Posterior cingulate gyrus (tissue), 11 donors: ENCODE measurements at places on chromosomes 5 and 9.

- DNase-seq, result no peak
Measured at GRCh38 chr5:76269932-76270610, 133.0 kb upstream of the IQGAP2 start.

DNA sequence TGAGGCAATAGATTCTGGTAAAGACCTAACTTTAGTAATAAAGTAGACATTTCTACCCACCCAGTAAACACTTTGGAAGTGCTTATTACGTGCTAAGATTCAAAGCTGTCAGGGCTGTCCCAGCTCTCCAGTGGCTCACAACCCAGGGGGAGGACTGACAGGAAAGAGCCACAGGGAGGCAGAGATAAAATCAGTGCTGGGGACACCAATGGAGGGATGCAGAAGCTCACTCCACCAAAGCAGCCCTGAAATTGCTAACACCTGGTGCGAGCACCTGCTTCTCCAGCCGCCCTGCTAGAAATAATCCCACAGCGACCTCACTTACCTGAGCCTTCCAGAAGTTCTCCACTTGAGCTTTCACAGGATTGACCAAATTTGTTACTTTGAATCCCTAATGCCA, 501.0 kb downstream of the BNC2 start:
- no peak for DNase-seq

DNA sequence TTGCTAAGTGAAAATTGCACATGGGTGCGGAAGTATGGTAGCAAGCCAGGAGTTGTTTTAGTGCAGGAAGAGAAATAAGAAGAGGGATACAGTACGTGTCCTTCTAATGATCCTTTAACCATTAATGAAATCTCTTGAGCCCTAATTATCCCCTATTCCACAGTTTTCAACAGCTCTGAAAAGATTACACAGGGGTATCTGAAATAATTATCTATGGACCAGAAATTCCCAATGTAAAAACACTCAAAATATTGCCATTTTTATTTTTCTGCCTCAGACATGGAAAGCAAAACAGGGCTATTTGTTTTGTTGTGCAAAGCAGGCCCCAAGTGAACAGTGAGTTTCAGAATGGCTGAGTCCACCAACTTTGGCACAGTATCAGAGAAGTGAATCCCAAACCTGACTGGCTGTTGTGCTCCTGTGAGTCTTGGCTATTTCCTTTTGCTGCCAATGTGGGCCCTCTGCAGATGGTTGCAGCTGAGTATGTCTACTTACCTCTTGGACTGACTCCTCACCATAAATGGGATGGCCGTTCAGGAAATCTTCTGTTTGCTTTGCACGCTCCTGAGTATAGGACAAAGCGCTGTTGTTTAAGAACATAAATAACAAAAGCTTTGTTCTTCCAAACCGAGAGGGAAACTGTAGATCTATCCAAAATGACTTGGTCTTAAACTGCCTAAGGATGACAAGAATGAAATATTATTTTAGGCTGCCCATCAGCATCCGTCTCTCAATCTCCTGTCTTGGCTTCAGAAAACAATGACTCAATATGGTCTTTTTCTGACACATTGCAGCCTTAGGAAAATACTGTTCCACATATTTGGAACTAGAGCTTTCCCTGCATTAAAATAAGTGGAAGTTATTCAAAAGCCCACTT, 204.1 kb downstream of the DEPDC1B start:
- peak; percentile 12 for DNase-seq

- no peak for DNase-seq
Measured at GRCh38 chr9:7542693-7543092, 256.9 kb downstream of the DMAC1 start.

DNA sequence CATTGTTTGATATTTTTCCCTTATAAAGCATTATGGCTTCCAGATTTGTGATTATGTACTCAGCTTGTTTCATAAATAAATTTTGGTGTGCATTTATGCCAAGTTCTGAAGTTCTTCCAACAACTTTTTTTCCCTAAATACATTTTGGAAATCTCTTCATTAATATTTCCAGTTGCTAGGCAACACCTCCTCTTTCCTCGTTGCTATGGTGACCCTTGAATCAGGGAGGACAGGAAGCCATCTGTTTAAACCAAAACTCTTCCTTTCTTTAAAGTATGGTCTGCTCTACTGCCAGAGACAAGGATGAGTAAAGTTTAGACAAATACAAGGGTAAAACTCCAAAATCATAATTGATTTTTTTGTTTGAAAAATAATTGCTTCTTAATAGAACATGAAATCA, 779.3 kb downstream of the CDH9 start:
- DNase-seq, result no peak

- no peak for DNase-seq
Measured at GRCh38 chr5:69167929-69168328, 979 bp downstream of the CCNB1 start.

DNA sequence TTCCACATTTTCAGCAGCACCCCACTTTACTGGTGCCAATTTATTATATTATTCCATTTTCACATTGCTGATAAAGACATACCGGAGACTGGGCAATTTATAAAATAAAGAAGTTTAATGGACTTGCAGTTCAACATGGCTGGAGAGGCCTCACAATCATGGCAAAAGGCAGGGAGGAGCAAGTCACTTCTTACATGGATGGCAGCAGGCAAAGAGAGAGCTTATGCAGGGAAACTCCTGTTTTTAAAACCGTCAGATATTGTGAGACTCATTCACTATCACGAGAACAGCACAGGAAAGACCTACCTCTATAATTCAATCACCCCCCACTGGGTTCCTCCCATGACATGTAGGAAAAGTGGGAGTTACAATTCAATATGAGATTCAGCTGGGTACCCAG, 641.8 kb upstream of the MEF2C start:
- no peak for DNase-seq

DNA sequence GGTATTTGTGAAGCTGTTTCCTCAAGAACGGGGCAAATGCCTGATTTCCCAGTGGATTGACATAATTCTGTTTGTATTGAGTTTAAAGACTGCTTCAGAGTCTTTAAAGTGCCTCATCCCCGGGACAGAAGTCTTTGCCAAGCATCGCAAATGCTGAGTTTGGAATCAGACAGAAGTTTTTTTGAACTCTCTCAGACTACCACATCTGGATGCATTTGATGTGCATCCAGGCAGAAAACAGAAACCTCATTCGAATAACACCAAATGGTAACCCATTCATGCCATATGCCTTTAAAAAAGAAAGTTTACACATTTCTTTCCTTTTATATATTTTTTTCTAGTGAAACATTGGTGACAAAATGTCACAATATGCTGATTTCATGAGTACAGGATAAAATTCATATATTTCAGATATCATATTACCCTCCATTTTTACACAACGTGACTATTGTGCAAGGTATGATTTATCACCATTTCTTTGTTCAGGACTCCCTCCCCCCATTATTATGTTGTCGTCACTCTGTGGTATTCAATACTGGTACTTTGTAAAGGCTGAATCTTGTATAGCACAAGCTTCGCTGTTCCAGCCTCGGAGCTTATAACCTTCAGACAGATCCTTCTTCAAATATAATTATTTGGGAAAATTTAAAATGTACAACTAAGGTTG, 91.1 kb downstream of the ZNF608 start:
- DNase-seq, result no peak

- no peak for DNase-seq
Measured at GRCh38 chr5:7904170-7904569, 35.2 kb downstream of the MTRR start.

DNA sequence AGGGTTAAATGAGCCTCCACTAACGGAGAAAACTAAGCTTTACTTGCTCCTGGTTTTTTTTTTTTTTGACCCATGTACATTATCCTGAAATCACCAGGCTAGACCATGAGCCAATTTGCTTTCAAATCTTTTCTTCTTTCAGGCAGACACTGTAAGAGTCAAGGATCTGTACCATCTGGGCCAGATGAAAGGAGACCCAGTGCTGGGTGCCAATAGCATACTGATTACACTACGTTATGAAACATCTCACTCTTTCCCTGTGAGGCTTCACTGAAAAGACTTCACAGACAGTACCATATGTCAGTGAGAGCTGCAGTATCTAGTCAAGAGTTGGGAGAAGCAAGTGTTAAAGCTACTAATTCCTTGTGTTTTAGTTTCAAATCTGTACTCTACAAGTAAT, 161.2 kb upstream of the PTPRD start:
- no peak for DNase-seq

GRCh38 chr5:143229426-143229895, 174.0 kb downstream of the NR3C1 start:
- no peak for DNase-seq

GRCh38 chr5:113125371-113125770, 148.8 kb downstream of the DCP2 start:
- no peak for DNase-seq

- DNase-seq, result no peak
Measured at GRCh38 chr9:75904364-75904763, 13.9 kb downstream of the PCSK5 start.

DNA sequence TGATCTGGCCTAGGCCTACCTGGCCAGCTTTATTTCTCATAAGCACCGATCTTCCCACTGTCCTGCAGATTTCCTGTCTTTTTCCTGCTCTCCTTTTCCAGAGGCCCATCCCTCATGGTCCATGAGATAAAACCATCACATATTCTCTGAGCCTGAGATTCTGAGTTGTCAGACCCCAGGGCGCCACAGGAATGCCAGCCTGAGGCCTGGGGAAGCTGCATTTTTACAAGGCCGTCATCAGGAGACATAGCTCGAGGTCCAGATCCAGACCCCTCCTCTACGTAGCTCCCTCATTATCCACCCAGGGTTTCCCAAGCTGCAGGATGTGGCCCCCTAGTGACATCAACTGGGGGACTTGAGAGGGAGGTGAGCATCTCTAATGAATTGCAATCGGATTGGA, 204.3 kb downstream of the ATPSCKMT start:
- DNase-seq, result no peak

DNA sequence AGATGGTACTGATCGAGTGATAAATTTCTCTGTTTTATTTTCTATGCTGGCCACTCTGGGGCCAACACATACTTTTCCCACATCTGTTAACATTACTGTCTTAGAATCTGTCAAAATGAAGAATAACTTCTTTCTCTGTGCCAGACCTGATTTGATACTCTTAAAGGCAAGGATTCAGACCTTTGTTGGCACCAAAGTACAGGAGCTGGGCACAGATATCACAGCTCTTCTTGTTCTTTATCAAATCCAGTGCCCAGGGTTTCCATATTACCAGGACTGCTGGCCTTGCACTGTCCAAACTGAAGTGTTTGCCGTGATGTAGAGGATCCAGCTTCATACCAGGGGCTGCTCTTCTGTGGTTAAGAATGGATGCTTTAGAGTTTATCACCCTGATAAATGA, 20.9 kb downstream of the ZNF474 start:
- no peak for DNase-seq

DNA sequence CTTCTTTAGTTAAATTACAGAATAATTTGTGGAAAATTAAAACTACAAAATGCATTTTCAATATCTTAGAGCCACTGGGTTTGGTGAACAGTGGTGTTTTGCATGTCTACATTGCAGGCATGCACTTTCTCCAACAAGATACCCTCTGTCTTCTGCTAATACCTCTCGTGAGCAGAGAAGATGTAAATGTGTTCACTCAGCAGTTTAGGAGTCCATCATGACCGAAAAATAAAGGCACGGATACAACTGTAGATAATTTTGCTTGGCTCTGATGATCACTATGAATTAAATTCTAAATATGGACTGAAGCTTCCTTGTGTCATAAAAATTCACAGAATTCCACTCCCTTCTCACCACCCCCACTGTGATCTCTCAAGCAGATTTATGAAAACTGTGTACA, 313.8 kb downstream of the GLIS3 start:
- no peak for DNase-seq

DNA sequence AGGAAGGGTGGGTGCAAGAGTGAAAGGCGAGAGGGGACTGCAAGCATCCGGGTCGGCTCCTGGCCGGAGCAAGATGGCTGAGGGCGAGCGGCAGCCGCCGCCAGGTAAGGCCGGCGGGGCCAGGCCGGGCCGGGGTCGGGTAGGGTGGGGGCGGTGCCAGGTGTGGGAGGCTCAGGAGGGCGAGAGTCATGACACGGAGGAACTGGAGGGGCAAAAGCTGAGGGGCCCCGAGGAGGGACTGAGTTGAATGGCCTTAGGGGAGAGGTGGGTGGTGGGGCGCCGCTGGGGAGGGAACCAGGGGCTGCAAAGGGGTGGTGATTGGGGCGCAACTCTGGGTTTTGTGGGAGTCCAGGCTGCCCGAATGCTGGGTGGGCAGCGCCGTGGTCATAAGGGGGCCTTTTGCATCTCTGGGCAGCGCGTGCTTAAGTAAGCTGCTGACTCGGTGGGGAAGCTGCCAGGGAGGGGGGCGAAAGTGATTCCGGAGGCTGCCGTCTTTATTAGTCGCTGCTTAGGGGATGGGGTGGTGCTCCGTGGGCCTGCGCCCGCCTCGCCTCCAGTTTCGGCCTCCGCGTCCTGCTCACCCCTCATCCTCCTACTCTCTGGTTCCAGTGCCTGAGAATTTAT, 425 bp downstream of the PTPA start:
- peak; percentile 33 for DNase-seq

- no peak for DNase-seq
Measured at GRCh38 chr5:120779674-120780073, 315.6 kb downstream of the PRR16 start.

DNA sequence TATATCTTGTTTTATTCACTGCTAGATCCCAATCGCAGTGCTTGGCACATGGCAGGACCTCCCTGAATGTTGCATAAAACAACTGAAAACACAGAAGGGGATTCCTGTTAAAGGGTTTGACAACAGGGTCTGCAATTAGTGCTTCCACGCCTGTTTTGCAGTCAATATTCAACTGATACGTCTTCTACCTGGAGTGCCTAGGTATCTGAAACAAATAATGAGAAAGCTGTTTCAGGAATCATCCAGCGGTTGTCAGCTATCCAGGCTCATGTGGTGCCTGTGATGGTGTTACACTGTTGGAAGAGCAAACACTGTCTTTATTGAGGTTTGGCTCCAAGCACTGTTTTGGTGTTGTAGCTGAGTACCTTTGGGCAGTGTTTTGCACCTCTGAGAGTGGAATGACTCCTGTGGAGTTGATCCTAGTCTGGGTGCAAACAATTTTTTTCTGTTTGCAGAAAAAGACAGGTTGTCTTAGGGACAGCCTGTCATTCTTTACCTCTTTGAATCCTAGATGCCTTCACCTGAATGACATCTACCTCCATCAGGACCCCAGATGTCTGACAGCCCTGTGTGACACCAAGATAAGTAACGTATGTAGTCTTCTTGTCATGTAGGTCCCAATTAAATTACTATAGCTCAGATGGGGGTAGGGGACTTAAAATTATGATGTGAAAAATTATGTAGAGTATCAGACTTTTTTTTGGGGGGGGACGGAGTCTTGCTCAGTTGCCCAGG, 14.8 kb upstream of the MATR3 start:
- no peak for DNase-seq

DNA sequence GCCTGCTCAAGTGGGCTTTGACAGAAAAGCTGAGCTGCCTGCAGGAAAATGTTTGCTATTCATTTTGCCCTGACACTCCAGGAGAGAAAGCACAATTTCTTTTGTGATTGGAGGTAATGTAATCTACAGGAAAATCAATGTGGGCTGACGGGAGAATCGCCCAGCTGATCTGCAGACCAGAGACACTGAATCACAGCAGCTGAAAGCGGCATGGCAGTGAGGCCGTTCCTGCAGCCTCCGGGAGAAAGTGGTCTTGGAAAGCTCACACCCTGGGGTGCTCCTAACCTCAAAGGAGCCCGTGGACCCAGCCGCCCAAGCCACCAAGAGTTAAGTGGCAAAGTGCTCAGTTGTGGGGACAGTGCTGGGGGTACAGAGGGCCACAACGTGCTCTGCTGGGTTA, 593.6 kb downstream of the BNC2 start:
- DNase-seq, result no peak

GRCh38 chr5:163938595-163938994, 433.2 kb downstream of the MAT2B start:
- no peak for DNase-seq

- DNase-seq, result no peak
Measured at GRCh38 chr9:134483361-134484184, 157.3 kb downstream of the RXRA start.

GRCh38 chr5:156042726-156043125, 284.2 kb upstream of the SGCD start:
- no peak for DNase-seq
